ENCODE measurements at places on chromosomes 5 and 9.

DNA sequence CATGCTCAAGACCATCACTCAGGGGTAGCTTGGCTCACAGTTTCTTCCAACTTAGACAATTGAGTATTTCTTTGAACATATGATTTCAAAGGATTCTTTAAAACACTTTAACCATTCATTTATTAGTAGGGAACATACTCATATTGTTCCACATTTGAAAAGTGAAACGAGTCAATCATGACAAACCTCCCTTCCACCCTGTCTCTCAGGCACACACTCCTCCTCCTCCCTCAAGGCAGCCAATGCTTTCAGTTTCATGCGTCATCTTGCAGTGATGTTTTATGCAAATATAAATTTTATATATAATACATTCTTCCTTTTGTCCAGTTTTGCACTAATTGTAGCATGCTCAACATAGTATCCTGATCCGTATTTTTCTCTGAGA is 126.0 kb upstream of the BOD1 start:
- no peak for DNase-seq

DNA sequence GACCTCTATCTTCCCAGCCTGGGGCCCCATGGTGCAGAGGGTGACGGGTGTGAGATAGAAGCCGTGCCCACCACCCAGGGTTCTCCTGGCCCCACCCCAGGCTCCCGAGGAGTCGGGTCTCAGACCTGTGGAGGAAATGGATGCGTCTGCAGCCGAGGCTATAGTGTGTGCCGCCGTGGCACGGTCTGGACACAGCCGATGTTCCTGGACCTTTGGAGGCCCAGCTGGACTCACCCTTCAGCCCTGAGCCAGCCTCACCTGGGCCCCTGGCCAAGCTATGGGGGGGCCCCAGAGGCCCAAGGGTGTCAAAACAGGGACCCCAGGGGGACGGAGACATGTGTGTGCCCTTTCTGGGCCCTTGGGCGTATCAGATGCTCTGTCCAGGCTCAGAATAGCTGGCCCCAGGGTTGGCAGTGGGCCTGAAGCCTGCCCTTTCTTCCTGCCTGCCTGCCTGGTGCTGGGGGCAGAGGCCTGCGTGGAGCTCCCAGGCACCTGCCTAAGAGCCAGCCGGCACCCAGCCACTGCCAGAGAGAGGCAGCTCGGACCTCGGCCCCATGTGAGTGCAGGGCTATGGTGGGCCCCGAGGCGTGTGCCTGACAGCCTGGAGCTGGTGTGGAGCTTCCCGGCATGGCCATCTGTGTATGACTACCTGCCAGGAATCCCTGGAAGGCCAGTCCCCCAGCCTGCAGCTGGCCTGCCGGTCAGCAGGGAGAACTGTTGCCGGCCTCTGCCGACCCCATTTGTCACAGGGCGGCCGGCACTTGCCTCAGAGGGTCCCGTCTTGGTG is 41.8 kb downstream of the KCNT1 start:
- DNase-seq = no peak

- DNase-seq = no peak
Measured at GRCh38 chr5:33336891-33337636, 103.7 kb upstream of the TARS1 start.

DNA sequence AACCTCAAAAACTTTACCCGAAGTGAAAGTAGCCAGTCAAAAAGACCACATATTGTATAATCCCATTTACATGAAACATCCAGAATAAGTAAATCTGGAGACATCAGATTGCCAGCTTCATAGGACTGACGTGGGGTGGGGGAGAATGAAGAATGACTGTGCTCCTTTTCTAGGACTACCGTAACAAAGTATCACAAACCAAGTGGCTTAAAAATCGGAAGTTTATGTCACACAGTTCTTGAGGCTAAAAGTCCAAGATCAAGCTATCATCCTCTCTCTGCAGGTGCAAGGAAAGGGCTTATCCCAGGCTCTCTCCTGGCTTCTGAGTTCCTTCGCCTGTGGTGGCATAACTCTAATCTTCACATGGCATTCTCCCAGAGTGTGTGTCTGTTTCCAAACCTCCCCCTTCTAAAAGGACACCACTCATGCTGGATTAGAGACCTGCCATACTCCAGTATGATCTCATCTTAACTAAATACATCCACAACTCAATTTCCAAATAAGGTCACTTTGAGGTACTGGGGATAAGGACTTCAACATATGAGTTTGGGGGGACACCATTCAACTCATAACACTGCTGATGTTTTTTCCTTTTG is 25.5 kb downstream of the ADAM19 start:
- no peak for DNase-seq
